Dorsolateral prefrontal cortex (tissue), 122 donors: ENCODE measurements at places on chromosomes 16 and 17. TPM values are rescaled to one million over a fixed set of nuclear protein-coding genes. Genes with fewer than 3 reads are reported as not detected.

- DNase-seq: no peak
These were observed 11.3 kb upstream of the CHST6 start for GRCh38 chr16:75506574-75506973.

Gene PROCA1
- 3.7 TPM for total RNA-seq

Gene QPRT
- total RNA-seq: 13.5 TPM

GRCh38 chr17:48729335-48730239 is 1.0 kb upstream of the HOXB13 start:
- DNase-seq: no peak

DNA sequence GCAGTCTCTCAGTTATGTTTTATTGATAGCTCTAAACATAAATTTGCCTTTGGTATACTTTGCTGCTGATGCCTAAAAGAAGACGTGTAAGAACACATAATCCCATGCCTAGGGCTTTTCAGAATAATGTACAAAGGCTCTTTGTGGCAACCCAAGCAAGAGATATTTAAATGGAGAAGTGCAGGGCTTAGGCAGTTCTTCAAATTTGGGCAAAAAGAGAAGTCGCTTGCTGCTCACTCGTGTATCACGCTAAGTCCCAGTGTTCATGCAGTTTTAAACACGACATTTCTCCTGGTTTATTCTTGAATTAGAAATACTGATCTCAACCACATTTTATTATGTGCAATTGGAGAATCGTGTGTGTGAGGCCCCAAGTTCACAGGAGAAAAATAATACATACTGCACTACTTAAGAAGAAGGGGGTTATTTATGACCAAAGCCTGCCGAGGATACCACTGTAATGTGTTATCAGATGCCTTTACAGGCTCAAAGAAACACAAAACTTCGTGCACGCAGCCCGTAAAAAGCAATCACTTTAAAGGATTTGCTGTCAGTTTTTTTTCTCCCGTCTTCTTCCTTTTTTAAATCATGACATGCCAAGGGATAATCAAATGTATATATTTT is 22.5 kb upstream of the IRX6 start:
- no peak for DNase-seq

- DNase-seq: no peak
These were observed 7.4 kb downstream of the CBFB start for GRCh38 chr16:67036323-67036741.
